ENCODE measurements at places on chromosomes 6 and 20.
A peak's percentile ranks its signal among the peaks of the same experiment; 100 is the strongest.

GRCh38 chr20:24957326-24958016 lies 8.4 kb downstream of the CST7 start:
- DNase-seq, result no peak

DNA sequence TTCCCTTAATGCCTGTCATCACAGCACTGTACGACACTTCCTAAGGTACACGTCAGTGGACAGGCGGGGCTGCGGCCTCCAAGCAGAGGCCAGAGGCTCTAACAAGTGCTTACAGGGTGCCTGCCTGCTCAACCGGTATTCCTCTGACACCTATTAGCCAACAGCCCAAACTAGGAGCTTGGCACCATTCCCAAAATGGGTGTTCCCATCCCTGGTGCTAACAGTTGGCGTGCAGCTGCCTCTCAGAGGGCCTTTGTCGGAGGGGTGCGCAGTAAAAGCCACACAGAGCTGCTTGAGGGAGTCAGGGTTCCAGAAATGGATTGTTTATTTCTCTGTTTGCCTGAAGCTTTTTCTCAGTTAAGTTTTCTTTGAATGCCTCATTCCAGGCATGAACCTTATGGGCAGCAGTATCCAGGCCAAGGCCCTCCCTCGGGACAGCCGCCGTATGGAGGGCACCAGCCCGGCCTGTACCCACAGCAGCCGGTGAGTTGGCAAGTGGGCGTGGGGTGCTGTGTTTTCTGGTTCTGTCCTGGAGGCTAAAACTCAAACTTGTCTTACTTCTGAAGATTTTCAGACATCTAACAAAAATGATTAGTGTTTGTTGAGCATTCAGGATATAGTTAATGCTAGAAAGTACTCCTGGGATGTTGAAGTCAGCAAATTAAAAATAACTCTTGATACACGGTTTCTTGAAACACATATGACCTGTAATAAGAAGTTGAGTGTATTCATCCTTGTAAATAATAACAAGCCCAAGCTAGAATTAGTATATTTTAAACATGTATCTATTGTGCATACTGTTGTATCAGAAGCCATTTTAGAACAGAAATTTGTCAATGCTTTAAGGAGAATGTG lies 124.7 kb downstream of the TMEM242 start:
- peak; percentile 93 for DNase-seq

- DNase-seq, result no peak
Measured at GRCh38 chr20:3405696-3406358, 1.6 kb downstream of the DNAAF9 start.

DNA sequence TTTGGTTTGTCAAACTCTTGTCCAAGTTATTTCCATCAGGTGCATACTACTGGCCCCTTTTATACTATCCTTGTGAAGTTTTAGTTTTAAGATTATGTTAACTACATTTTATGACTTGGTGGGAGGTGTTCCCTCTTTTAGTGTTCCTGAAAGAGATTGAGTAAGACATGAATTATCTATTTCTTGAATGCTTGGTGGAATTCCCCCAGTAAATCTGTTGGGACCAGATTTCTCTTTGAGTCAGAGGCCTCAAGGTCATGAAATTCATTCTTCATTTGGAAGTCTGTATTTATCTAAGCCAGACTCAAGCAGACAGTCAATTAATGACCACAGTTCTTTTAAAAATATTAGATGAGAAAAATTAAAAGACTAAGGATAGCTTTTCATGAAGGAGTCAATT lies 81.3 kb downstream of the MOXD1 start:
- no peak for DNase-seq

DNA sequence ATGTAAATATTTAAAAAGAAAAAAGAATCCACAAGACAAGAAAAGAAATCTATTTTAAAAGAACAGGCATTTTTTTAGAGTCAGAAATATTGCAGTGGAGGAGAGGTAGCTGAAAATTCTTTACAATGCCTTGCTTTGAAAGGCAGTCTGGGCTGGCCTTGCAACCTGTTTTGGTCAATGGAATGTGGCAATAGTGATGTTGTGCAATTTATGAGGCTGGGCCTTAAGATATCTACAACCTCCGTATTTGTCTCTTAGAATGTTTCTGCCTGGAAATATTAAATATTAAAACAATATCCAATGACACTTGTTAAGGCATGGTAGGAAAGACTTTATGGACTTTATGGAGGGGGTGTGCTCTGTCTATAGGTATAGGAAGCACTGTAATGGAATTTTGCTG lies 14.8 kb upstream of the SCGN start:
- no peak for DNase-seq

DNA sequence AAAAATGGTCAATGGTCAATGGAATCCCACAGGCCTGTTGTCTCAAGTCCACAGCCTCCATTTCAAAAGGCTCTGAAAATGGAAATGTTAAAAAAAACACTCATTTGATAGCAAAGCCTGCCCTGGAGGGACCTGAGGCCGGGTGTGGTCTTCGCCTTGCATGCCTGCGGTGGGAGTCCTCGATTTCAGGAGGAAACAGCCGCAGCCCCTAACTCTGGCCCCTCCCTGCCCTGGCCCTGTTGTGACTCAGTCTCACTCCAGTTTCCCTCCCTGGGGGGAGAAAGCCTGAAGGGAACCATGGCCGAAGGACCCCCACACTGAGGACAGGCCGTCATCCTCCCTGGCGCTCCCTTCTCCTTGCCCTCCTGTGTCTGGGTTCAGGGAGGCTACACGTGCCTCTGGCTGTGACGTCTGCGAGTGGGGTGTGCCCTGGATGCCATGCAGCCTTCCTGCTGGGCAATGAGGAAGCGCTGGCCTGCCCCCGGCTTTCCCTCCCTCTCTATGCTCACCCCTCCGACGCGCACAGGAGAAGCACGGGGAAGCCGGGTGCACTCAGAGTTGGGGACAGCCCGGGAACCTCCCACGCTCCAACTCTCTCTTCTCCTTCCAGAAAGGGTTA lies 9.2 kb downstream of the BHLHE23 start:
- no peak for DNase-seq

- no peak for DNase-seq
Measured at GRCh38 chr6:34369385-34369784, 23.1 kb downstream of the NUDT3 start.

- no peak for DNase-seq
Measured at GRCh38 chr20:8175741-8176675, 43.9 kb downstream of the PLCB1 start.

DNA sequence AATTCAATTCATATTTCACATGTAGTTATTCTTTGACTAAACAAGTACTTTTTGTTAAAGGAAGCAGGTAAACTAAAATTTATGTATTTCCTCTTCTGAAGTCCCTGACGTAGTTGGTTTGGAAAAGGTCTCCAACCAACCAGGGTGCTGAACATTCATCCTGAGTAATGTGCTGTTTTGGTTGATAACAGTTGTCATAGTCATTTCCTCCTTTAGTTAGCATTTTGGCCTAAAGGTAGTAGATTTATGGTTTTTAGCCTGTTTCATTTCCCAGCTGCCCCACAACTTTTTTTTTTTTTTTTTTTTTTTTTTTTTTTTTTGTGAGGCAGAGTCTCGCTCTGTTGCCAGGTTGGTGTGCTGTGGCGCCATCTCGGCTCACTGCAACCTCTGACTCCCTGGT lies 382.8 kb upstream of the FLRT3 start:
- no peak for DNase-seq

GRCh38 chr20:61320691-61321425 lies 68.8 kb downstream of the CDH4 start:
- no peak for DNase-seq

DNA sequence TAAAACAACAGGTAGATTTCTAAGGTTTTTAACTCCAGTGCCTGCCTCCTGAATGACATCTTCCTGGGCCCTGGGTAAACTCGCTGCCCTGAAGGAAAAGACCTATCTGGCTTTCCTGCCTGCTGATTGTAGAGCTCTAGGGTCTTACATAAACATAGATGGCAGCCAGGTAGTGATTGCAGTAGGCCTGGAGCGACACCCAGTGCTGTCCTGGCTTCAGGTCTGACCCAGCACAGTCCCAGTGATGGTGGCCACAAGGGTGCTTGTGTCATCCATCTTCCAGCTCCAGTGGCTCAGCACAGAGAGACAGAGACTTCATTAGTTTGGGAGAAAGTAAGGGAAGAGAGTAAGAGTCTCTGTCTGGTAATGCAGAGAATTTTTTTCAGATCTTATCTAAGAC lies 542.9 kb upstream of the IMPG1 start:
- DNase-seq, result no peak

DNA sequence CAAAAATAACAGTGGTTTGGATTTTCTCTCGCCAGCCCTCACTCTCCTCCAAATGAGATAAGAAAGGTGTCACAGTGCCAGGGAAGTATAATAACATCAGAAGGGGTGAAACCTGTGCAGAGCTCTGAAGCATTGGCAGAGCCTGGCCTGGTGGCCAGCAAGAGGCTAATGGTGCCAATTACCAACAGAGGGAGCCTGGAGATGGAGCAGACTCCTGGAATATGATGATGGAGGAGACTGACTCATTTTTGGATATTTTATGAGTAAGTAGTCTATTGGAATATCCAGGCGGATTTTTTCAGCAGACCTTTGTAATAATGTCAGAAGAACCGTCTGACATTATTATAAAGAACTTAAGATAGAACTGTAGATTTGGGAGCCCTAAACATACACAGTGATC lies 442.6 kb upstream of the MARCKS start:
- DNase-seq, result peak; percentile 65

DNA sequence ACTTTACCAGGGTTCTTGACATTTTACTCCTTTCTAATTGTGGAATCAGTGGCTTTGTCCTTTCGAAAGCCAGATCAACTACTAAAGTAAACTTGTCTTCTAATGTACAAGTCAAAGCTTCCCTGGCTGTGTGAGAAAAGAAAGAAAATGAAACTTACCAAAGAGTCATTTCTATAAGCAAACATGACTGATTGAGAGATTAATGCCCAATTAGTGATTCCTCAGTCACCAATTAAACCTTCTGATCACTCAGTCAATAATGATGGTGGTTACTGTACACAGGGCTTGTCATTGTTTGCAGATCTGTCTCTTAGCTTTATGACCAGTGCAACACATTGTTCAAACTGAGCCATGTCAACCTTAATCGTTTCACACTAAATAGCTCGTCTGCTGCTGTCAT lies 1168.4 kb upstream of the CITED2 start:
- DNase-seq, result no peak

GRCh38 chr6:132937466-132937906 lies 123.1 kb downstream of the RPS12 start:
- DNase-seq, result no peak

GRCh38 chr6:113777601-113778000 lies 79.5 kb upstream of the MARCKS start:
- DNase-seq, result no peak

Data from ascending aorta (tissue), 2 donors.